ENCODE measurements at places on chromosomes 4 and X.

DNA sequence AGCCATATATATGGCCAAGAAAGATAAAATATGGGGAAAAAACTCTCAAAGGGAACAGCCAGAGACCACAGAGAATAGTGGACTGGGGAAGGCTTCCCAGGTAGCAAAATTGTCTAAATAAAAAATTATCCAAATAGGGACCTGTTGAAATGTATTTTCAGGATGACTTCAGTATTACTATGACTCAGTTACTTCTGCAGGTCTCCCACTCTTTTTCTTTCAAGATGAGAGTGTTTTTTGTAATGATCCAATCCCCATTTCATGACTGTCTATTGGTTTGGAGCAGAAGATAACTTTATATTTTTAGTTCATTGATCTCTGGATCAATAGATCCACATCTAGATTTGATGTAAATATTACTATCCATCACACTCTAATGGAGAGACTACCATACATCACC, 372.1 kb upstream of the EMCN start:
- DNase-seq: no peak

DNA sequence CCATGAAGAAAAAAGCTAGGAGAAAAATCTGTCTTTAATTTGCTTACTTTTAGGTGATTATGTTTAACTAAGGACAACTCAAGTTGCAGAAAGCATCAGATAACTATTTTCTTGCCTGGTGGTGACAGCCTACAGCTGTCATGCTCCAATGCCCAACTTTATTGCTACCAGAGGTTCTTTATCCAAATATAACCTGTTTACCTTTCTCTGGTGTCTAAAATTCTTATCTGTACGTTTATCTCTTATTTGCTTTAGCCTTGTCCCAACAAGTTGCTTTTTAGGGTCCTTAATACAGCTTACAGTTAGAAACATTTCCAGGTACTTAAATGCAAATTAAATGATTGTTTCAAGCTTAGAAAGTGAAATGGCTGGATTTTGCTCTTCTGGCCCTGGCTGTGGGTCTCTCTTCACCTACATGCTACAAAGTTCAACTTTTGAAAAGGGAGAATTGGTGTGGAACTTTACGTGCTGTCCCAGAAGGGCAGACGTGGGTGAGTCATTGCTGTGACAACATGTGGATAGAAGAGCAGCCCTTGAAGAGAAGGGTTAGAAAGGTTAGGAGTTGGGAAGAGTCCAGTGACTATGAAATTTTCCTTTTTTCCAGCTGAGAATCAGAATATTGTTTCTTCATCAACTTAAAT, 60.7 kb downstream of the HPGD start:
- no peak for DNase-seq

- DNase-seq: no peak
Observed at GRCh38 chrX:155086202-155086840, 15.0 kb downstream of the BRCC3 start.

DNA sequence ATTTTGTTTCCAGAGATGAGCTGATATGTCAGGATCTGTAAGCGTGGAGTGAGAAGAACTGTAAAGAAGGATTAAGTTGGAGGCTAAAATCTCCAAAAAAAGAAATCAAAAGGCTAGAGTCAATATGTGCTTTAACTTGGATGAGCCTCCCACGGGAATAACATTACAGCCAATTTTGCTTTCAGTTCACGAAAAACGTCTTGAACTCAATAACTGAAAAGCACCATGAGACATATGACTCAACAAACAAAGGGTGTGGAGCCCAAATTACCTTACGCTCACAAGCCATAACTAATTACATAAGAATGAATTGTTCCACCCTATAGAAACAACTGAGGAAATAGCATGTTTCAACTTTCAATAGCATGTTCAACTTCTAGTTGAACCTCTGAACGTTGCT, 22.3 kb downstream of the TMPRSS11D start:
- DNase-seq: peak; percentile 74

- DNase-seq: no peak
Observed at GRCh38 chr4:86386817-86387415, 27.1 kb upstream of the MAPK10 start.

- no peak for DNase-seq
Observed at GRCh38 chr4:124262211-124263179, 450.0 kb downstream of the ANKRD50 start.

DNA sequence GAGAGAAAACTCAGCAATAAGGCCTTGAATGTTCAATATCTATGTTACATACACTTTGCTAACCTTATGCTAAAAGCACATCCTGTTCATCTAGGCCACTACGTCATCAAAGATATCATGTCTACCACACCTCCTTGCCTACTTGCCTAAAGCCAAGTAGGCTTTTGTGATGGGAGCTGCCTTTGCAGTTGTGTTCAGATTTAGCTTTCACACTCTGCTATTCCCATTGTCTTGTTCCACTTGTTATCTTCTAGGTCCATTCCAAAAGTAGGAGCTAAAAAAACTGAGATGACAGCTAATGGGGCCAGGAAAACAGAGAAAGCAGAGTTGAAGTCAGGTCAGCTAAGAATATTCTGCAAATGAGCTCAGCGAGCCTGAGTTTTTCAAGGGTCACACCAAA, 153.6 kb upstream of the EDNRA start:
- no peak for DNase-seq

- no peak for DNase-seq
Observed at GRCh38 chr4:173317004-173317403, 17.2 kb downstream of the HMGB2 start.

DNA sequence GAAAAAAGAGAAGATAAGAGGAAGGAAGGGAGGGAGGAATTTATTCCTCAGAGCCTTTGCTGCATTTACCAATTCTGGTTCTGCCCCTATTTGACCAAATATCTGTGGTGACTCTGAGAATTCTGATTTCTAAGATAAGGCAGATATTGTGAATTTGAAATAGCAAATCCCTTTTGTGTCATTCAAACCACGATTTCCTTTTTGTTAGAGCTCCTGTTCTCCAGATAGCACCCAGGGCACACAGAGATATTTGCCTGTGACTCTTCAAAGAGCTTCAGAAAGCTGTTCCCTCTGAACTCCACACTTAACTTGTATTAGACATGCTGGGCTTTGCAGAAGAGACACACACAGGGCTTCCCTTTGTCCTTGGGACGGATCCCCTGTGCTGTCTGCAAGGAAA, 272.2 kb downstream of the DHRSX start:
- DNase-seq: no peak

DNA sequence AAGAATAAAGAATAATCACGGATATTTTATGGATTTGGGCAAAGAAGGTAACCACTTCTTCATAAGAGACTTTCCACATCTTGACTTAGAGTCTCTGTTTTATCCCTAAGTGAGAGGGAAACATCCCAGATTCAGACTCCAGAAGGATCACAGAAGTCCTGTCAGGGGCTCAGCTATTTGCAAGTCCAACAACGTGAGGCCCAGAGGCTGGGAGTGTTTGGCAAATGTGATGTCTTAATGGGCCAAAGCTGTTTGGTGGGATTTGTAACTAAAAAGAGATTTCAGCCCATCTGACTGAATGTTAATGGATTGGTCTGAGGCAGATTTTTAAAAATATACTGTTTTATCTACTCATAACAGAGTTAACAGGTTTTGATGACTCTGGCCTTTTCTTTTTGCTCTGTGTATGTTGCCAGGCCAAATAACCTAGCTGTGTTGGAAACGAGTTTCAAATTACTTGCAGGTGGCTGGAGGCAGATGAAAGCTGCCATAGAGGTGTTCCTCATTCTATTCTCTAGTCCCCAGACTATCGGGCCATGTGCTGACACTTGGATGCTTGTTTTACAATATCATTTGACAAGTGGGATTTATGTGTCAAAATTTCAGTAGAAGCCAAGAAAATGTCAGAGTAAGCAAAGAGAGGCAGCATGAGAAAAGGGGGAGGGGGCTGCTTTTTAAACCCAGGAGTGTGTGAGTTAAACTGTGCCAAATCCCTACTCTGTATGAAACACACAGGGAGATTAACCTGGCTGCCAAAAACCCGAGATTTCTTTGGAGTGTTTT, 330.9 kb downstream of the DCHS2 start:
- DNase-seq: no peak

GRCh38 chr4:156109943-156110900, 156.6 kb upstream of the CTSO start:
- DNase-seq: peak; percentile 56

DNA sequence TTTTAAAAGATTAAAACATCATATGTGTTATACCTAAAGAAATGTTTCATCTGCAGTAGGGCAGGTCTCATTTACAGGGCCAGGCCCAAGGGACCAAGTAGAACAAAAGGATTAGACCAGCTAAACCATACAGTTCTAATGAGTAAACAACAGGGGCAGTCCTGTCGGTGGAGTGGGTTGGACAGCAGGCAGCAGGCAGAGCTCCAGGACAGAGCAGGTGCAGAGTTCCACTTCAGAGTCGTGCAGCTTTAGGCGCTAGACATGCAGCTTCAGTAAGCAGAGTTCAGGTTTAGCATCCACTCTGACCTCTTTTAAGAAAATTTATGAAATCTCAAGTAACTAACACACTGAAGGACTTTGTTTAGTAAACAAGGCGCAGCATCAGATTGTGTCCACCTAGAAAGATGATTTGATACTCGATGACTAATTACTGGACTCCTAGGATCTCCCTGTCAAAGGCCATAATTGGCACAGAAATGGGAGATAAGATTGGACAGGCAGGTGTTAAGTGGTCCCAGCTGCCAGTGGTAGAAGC, 487.7 kb upstream of the INTU start:
- DNase-seq: no peak

GRCh38 chr4:125244848-125245450, 69.8 kb upstream of the FAT4 start:
- no peak for DNase-seq

GRCh38 chr4:23959396-23960148, 69.7 kb upstream of the PPARGC1A start:
- no peak for DNase-seq

- DNase-seq: no peak
Observed at GRCh38 chr4:169202145-169202699, 68.5 kb downstream of the SH3RF1 start.

DNA sequence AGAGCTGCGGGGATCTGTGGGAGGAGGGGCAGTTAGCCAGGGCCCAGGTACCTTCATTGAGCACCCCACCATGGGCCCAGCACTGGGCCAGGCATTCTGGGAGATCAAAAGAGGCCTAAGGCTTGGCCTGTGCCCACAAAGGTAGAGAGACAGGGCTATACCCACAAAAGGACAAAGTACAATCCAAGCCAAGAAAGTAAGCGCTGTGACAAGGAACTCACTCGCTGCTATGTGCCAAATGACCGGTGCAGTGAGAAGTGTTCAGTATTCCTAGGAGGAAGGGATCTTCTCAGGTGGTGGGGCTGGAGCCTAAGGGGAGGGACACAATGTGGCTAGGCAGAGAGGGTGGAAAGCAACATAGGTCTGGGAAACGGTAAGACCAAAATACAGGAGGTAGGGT, 8.8 kb upstream of the FRMPD3 start:
- no peak for DNase-seq

DNA sequence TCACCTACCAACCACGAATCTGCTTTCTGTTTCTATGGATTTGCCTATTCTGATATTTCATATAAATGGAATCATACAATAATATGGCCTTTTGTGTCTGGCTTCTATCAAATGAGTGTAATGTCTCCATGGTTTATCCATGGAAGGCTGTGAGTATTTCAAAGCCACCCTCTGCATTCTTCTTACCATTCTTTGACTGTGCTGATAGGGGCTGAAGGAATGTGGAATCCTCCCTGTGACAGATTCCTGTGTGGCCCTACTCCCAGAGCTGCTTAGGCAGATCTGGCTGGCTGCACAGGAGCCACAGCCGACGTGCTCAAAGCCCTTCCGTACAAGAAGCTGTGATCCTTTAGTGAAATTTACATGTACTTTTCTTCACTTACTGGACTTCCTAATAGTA, 163.2 kb downstream of the HS6ST2 start:
- DNase-seq: no peak

DNA sequence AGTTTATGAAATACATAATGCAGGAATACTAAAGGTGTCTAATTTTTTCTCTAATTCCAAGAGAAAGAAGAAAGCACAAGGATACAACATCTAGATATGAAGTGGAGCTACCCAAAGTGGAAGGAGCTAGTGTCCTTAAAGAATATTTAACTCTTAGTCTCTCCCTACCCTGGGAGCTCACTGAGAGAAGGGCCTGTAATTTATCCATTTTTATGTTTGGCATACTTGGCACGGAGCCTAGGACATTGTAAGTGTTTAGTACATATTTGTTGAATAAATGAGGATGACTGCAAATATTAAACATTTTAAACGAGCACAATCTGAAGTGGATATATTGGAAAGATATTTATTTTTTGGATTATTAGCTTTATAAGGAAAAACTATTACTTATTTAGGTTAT, 674.8 kb downstream of the IQCM start:
- no peak for DNase-seq

DNA sequence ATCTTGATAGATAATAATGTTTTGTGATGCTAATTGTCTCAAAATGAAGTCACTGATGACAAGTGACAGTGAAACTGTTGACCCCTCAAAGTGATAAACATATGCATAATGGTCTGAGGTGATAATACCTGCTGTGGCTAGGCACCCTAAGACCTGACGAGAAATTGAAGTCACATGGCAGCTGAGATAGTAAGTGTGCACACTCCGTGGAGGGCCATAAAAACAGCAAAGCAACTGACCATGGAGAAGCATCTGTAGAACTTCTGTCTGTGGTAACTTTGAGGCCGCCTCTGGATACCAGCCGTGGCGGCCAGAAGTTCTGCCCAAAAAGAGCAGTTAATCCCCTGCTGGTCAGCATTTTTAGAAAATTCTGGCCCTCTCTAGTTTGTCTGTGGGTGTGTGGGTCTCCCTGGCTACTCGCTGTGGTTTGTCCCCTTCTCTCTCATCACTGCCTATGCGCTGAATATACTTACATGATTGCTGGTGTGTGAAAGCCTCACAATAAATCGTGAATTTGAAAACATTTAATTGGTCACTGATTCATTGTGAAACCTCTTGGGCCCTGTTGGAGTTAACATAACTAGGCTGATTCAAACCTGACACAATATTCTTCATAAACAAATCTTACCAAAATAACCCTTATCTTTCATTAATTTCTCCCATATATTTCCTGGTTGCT, 50.6 kb downstream of the CCDC149 start:
- DNase-seq: no peak

- DNase-seq: no peak
Observed at GRCh38 chr4:110294165-110294564, 95.8 kb upstream of the ELOVL6 start.

DNA sequence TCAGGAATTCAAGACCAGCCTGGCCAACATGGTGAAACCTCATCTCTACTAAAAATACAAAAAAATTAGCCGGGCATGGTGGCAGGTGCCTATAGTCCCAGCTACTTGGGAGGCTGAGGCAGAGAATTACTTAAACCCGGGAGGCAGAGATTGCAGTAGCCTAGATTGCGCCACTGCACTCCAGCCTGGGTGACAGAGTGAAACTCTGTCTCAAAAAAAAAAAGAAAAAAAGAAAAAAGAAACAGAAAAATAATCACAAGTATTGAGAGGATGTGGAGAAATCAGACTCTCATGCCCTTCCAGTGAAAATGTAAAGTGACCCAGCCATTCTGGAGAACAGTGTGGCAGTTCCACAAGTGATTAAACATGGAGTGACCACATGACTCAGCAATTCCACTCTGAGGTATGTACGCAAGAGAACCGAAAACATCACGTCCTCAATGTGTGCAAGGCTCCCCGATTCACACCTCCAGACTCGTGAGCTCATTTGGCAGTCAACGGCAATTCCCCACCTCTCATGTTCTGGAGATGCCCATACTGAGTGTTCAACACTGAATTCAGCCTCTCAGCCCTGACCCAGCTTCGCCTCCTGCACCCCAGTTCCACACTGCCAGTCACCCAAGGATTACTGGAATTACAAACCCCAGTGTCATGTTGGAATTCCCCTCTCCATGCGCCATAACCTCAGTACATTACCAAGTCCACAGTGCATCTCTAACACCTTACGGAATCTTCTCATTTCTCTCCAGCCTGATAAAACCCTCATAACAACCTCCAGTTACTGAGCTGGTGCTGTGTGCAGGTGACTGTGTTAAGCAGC, 21.1 kb downstream of the ACOX3 start:
- DNase-seq: no peak
